Natural killer cell treated with Interleukin-12 subunit alpha and Interleukin-12 subunit beta and Interleukin-15 and Interleukin-18, amount 100 ng/mL, for 72 hours (primary cell): ENCODE measurements at places on chromosomes 7 and 10. TPM values are rescaled to one million over a fixed set of nuclear protein-coding genes. Genes with fewer than 3 reads are reported as not detected.

- no peak overlapping the region for H3K27ac ChIP-seq
- DNase-seq = no peak
- no peaks in the 10 kb centered on the region for H3K36me3 ChIP-seq
- H3K27me3 ChIP-seq = no peaks in the 10 kb centered on the region
- no peaks in the 10 kb centered on the region for H3K4me1 ChIP-seq
Observed at GRCh38 chr10:131016556-131016955, 295.0 kb downstream of the TCERG1L start.

DNA sequence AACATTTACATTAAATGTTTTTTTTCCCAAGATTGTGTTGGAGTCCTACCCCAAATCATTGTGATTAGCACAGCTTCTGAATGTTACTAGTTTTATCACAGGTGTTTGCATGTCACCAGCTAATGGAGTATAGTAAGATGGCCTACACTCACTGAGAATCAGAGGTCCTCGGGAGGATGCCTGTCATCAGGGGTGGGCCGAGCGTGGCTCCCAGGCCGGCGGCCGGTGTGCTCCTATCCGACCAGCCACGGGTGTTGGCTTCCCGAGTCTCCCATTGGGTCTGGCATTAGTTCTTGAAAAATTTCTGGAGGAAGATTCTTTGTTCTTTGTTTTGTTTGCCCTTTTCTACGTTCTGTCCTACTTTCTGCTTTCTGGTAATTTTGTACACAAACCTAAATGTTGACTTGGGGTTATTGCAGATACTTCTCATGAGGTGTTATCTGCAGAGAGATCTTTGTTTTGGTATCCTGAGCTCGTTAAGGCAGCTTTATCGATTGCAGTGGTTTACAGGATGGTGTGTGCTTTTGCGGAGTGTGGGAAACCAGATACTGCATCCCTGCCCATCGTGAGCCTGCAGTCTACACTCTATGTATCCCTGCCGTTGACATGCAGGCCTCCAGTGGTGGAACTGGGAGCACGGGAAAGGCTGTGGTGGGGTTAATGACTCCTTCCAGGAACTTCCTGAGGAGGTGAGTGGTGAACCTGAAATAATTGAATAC lies 67.3 kb upstream of the DNAJB6 start:
- H3K27me3 ChIP-seq = no peaks in the 10 kb centered on the region
- DNase-seq = no peak
- no peak overlapping the region for H3K4me3 ChIP-seq

DNA sequence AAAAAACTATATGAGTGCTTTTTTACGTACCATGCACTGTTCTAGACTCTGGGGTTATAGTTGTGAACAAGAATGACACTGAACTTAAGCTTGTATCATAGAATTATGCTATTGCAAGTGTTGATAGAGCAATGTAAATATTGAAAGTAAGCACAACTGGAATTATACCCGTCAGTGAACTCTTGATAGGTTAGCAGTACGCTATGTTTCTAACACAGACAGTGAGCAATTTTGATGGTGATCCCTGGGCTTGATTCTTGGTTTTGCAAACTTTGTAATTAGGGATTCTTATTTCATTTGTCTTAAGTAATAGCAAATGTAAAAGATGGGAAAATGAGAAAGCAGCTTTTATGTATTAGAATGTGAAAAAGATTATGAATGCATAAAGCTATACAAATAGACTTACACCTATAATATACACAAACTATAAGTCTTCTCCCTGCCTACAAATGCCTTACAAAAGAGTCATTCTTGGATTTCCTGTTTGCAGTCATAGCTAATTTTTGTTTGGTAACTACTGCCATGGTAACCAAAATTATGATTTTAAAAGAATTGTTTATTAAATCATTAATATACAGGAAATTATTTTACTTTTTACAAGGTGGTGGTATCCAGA lies 6.7 kb downstream of the TES start:
- H3K4me1 ChIP-seq = peaks cover 72% of the 10 kb centered on the region
- no peak for DNase-seq
- peaks cover 5% of the 10 kb centered on the region for H3K36me3 ChIP-seq
- H3K4me3 ChIP-seq = peak overlapping the region; percentile 76

Gene GALNT11
- 24.8 TPM for total RNA-seq

GRCh38 chr10:76624470-76624869 lies 1013.1 kb downstream of the KCNMA1 start:
- H3K4me1 ChIP-seq = no peaks in the 10 kb centered on the region
- H3K4me3 ChIP-seq = no peak overlapping the region
- H3K27me3 ChIP-seq = no peaks in the 10 kb centered on the region
- no peak overlapping the region for H3K27ac ChIP-seq
- DNase-seq = no peak
- no peaks in the 10 kb centered on the region for H3K36me3 ChIP-seq

DNA sequence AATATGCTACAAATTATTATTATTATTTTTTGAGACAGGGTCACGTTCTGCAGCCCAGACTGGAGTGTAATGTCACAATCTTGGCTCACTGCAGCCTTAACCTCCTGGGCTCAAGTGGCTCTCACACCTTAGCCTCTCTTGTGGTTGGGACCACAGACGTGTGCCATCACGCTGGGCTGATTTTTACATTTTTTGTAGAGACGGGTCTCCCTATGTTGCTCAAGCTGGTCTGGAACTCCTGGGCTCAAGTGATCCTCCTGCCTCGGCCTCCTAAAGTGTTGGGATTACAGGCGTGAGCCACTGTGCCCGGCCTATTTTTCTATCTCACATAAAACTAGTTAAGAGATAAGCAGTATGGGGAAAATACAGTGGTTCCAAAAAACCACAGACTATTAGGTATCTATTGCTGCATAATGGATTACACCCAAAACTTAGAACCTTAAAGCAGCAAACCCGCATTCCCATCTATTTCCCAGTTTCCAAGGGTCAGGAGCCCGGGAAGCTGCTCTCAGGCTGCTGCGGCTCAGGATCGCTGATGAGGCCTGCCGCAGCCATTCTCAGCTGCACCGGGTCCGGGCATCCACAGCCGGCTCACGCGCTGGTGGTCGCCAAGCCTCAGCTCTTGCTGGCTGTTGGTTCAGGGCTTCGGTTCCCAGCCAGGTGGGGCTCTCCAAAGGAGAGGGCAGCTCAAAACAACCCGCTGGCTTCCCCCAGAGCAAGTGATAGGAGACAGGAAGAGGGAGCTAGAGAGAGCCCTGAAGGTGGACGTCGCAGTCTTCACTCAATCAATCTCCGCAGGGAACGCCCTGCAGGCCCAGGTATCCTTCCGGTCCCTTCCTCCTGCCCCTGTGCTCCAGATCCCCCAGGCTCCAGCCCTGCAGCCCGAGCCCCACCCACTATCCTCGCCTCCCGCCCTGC lies 128.2 kb downstream of the UBE2H start:
- no peak for DNase-seq
- H3K27me3 ChIP-seq = no peaks in the 10 kb centered on the region
- no peaks in the 10 kb centered on the region for H3K36me3 ChIP-seq
- no peak overlapping the region for H3K27ac ChIP-seq

DNA sequence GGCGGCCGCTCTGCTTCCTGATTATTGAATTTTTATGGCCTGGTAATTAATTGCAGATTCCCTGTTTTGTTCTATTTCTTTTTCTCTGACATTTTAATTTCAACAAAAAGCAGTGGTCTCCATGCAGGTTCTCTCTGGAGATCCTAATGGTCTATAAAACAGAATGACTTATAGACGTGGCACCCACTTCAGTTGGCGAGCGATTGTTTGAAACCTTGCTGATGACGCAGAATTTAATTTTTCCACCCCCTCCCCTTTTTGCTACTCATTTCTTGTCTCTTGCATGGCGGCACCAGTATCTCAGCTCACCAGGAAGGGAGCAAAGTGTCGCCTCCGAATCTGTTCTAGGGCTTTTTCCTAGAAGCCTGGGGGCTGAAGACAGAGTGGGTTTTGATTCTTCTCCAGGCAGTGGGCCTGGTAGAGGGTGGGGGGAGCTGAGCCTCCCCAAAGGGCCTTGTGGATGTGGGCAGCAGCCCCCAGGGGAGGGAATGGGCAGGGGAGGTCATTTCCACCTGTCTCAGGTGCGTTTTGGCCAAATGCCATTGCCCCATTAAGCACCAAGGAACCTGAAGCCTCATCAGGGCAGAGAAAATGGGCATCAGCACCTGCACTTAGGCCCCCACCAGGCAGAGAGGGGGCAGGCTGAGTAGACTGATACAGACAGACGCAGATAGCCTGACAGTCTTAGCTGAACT lies 3.5 kb upstream of the COMTD1 start:
- no peak overlapping the region for H3K27ac ChIP-seq
- H3K4me1 ChIP-seq = peaks cover 6% of the 10 kb centered on the region
- no peak for DNase-seq
- no peaks in the 10 kb centered on the region for H3K27me3 ChIP-seq
- H3K36me3 ChIP-seq = no peaks in the 10 kb centered on the region
- H3K4me3 ChIP-seq = no peak overlapping the region

DNA sequence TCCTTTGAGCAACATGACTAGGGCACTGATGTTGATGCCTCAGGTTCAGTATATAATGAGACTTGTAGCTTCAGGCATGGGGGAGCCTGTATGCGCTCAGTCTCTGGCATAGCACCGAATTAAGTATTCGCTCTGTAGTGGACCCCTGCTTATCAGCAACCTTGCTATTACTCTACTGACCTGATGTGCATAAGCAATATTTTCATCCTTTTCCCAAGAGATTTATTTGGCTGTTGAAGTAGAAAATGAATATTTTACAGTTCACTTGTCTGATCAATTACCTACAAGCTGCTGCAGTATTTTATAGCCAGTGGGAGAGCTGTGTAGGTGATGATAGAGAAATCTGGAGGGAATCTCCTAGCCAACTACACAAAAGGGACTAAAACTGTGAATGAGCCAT lies 781.6 kb upstream of the PHF14 start:
- H3K4me3 ChIP-seq = no peak overlapping the region
- no peaks in the 10 kb centered on the region for H3K4me1 ChIP-seq
- no peak overlapping the region for H3K27ac ChIP-seq
- H3K36me3 ChIP-seq = no peaks in the 10 kb centered on the region
- no peaks in the 10 kb centered on the region for H3K27me3 ChIP-seq

- peaks cover 6% of the 10 kb centered on the region for H3K36me3 ChIP-seq
- no peaks in the 10 kb centered on the region for H3K27me3 ChIP-seq
- no peak overlapping the region for H3K4me3 ChIP-seq
Observed at GRCh38 chr7:129644634-129645230, 33.2 kb downstream of the NRF1 start.

DNA sequence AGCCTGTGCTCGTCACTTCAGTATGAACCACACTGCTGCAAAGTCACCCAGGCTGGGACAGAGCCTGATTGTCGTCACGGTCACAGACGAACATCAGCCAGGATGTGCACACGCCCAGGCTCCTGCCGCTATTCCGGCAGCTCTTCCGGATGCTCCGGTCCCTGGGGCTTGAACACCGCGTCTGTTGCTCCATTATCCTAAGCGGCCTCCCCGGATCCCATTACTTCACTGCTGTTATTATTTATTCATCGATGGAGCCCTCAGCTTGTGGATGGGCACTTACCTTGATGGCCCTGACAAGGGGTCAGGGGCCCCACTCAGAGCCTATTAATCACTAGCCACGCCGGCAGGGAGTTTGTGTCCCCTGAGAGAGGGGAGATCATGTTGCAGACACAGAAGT lies 120.8 kb upstream of the PCBD1 start:
- H3K27ac ChIP-seq = no peak overlapping the region
- H3K4me3 ChIP-seq = no peak overlapping the region
- H3K27me3 ChIP-seq = no peaks in the 10 kb centered on the region
- no peaks in the 10 kb centered on the region for H3K4me1 ChIP-seq
- no peaks in the 10 kb centered on the region for H3K36me3 ChIP-seq
- DNase-seq = no peak

Gene AGBL3
- total RNA-seq = 2.2 TPM

GRCh38 chr7:44109991-44110390 lies 5.8 kb downstream of the AEBP1 start:
- no peaks in the 10 kb centered on the region for H3K36me3 ChIP-seq
- peaks cover 5% of the 10 kb centered on the region for H3K27me3 ChIP-seq
- peaks cover 6% of the 10 kb centered on the region for H3K4me1 ChIP-seq
- H3K4me3 ChIP-seq = no peak overlapping the region

Gene OR2A5
- total RNA-seq = not detected

GRCh38 chr10:94602729-94603515 lies 57.3 kb downstream of the HELLS start:
- peak overlapping the region; percentile 13 for H3K27ac ChIP-seq
- H3K4me1 ChIP-seq = peaks cover 18% of the 10 kb centered on the region
- peaks cover 35% of the 10 kb centered on the region for H3K36me3 ChIP-seq
- DNase-seq = no peak
- H3K4me3 ChIP-seq = no peak overlapping the region
- H3K27me3 ChIP-seq = no peaks in the 10 kb centered on the region

DNA sequence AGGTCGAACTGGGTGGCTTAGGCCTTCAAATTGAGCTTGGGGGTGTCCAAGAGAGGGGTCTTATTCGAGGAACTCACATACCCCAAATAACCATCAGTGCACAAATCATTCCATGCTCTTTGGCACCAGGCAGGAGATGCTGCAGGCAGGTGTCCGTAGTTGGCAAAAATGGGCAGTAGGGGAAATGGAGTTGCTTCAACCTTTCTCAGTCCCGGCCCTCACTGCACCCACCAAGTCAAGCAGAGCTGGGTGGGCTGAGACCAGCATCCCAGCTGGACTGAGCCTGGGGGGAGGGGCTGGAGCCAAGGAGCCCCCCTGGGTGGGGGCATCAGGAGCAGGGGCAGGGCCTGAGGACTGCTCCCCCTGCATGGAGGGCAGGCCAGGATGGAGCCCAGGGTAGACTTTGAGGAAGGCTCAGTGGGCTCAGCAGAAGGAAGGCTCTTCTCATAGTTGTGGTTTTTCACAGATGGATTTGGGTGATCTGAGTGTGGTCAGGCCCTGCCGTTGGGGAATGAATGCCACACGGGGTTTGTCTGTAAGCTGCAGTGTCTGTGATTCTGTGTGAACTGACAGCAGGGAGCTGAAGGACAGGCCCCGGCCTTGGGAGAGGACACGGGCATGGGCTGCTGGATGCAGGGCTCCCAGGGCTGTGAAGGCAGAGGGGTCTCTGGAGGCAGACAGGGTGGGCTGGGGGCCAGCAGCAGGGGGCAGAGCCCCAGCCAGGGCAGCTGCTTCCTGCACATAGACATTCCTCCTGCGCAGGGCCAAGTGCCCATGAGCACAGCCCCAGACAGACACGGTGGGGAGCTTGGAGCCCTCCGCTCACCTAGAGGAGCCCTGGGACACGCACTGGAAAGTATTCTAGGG lies 144.5 kb downstream of the ADCY1 start:
- DNase-seq = no peak
- H3K36me3 ChIP-seq = peaks cover 2% of the 10 kb centered on the region
- no peak overlapping the region for H3K4me3 ChIP-seq
- H3K27me3 ChIP-seq = no peaks in the 10 kb centered on the region
- H3K4me1 ChIP-seq = peaks cover 17% of the 10 kb centered on the region

- peaks cover 33% of the 10 kb centered on the region for H3K4me1 ChIP-seq
- H3K27ac ChIP-seq = no peak overlapping the region
- H3K27me3 ChIP-seq = no peaks in the 10 kb centered on the region
- DNase-seq = no peak
- no peak overlapping the region for H3K4me3 ChIP-seq
- peaks cover 5% of the 10 kb centered on the region for H3K36me3 ChIP-seq
Observed at GRCh38 chr10:128092454-128092853, 33.8 kb downstream of the MKI67 start.

Gene SKIDA1
- total RNA-seq = not detected

Gene STK31
- 0.52 TPM for total RNA-seq

GRCh38 chr7:135197906-135198655 lies 13.2 kb downstream of the WDR91 start:
- no peak overlapping the region for H3K27ac ChIP-seq
- peaks cover 4% of the 10 kb centered on the region for H3K4me1 ChIP-seq
- H3K36me3 ChIP-seq = peaks cover 14% of the 10 kb centered on the region
- no peaks in the 10 kb centered on the region for H3K27me3 ChIP-seq

Gene GARIN1A
- 1.6 TPM for total RNA-seq
